Ureter (tissue), 1 donor: ENCODE measurements at places on chromosomes 6 and 20.

- no peak for DNase-seq
Measured at GRCh38 chr6:3835055-3835731, 14.0 kb upstream of the FAM50B start.

DNA sequence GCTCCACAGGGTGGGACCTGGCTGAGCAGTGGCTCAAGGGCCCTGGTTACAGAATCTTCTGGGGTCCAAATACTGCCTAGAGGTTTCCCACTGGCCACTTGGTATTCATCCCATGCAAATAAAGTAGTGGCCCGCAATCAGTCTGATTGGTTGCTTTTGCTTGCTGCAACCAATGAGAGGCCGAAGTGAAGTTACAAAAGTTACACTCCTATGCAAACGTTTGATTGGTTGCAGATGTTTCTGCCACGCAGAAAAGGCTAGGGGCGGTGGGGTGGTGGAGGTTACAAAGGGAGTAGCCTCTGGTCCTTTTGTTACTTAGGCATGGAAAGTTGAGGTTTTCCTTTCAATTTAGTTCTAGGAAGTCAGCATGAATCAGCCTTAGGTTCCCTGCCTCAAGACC lies 3.6 kb upstream of the NHLRC1 start:
- DNase-seq = no peak

DNA sequence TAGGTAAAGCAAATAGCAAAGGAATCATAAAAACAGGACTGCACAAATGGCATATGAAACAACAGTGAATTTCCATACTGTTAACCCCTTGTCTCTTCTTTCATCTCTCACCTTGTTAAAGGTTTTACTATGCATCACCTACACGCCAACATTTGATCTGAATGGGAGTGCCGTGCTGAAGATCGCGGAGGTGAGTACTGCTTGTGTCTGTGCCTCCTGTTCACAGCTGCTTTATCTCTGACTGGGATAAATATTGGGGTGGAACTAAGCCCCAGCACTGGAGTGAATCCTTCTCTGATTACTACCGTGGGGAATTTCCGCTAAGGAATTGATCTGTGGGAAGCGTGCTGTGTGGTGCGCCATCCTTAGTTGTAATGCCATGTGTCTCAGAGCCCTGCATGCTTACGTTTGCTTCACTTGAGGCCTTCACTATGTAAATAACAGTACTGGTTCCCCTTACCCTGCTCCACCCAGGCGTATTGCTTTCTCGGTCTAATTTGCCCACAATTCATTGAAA lies 11.4 kb upstream of the PBOV1 start:
- DNase-seq = no peak

DNA sequence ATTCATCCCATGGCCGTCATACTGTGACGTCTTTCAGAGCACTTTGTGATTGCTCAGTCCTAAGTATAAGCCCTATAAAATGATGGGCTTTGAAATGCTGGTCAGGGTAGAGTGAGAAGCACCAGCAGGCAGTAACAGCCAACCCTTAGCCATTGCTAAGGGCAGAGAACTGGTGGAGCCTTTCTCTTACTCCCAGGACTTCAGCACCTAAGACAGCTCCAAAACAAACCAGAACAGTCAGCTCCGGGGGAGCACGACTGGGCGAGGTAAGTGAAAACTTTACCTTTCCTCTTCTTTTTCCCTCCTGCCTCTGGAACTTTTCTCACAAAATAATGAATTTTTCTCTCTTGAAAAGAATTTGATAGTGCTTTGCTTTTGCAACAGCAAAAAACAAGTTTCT lies at the start of gene VIP:
TSS of gene VIP (plus strand) at position 104 of the 400 bp plus-strand sequence. CDS start 1,381 bp downstream, outside the sequence.
- DNase-seq = no peak

DNA sequence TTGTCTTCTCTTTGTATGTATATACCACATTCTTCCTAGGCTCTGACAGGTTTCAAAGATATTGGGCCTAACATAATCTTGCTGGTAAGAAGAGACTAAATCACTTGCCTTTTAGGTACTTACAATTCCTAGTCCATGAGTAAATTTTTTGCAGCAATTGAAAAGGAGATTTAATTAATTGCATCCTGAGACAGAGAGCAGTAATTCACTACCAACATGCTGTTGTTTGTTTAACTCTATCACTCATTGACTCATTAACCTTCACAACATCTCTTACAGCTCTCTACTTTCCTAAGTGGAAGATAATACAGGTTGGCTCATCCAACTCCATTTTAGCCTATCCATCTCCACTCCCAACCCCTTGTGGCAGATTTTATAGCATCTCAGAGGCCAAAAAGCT lies 280.4 kb downstream of the ALDH8A1 start:
- no peak for DNase-seq

DNA sequence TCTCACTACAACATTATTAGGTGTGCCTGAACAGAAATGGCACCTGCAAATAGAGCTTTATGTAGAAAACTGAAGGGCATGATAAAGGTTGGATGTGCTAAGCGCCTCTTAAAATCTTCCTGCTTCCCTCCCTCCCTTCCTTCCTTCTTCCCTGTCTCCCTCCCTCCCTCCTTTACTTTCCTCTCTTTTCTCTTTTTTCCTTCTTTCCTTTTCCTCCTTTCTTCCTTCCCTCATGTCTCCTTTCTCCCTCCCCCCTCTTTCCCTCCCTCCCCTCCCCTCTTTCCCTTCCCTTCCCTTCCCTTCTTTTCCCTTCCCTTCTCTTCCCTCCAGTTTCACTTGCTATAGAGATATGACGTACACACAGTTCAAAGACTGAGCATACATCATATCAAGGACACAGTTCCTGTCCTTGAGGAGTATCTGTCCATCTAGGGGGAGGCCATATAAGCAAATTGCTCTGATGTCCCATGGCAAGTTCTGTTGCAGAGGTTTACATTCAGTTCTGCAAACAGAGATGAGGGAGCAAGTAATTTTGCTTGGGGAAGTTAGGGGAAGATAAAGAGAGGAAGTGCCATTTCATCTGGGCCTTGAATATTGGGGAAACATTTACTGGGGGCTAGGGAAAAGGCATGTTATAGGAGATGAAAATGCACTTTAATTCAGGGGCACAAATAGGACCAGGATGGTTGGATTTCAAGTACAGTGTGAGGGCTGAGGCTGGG lies 79.0 kb upstream of the EEF1E1 start:
- no peak for DNase-seq

- DNase-seq = no peak
Measured at GRCh38 chr6:15768999-15769398, 106.2 kb upstream of the DTNBP1 start.

DNA sequence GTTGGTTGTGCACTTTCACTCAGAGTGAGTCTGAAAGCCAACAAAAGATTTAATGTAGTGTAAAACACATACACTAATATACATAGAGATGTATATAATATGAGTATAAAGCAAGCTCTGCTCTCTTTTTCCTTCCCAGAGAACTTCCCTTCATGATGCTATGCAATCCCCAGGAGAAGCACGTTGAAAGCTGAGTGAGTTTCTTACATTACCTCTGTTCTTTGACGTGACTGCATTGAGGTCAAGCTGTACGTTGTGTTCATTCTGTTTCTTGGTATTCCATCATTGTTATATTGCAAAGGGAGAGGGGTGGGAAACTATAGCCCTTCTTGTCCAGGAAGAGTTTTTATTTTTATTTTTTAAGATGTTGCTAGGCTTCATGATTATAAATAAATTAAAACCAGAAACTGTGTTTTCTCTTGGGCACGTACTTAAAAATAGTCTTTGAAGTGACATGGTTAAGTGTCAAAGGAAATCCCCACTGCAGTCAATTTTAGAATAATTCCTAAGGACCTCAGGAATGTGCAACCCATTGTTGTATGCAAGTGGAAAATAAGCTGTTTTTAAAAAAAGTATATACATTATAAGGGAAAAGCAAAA lies 651.0 kb downstream of the CD109 start:
- no peak for DNase-seq

GRCh38 chr6:112939563-112939962 lies 592.4 kb downstream of the RFPL4B start:
- no peak for DNase-seq

DNA sequence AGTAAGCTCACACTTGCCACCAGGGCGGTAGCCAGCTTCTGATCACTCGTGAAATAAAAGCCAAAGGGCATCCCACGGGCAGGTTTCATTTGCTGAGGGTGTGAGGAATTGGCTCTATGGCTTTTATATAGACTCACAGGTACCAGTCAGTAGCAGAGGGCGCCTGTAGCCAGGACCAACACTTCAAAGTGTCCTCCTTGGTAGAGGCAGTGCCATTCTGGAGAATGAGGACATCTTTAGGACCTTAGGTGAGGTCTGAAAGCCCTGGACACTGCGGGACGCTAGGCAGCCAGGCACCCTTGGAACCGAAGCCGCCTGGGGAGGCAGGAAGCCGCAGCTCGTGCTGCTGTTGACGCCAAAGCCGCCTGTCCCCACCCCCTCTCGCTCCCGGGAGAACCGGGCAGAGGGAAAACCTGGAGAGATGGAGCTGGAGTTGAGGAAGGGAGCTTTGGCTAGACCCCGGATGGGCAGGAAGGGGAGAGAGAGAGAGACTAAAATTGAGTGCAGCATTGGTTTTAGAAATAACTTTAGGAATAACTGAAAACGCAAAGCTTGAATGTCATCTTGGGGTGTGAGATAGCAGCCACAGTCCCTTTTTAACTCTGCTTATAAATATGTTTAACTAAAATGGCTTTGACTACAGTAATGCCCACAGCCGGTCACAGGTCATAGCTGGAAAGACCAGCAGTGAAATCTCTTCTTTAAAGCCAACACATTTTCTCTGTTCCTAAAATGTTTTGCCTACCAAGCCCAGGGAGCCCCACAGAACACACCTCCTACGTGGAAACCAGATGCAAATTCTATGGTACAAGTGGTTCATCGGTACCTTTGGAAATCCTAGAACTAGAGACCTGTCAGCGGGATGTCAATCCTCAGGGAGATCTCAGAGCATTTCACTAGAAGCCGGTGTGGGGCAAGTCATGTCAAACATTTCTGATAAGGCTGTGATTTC lies 128.5 kb upstream of the CDYL start:
- peak; percentile 79 for DNase-seq

DNA sequence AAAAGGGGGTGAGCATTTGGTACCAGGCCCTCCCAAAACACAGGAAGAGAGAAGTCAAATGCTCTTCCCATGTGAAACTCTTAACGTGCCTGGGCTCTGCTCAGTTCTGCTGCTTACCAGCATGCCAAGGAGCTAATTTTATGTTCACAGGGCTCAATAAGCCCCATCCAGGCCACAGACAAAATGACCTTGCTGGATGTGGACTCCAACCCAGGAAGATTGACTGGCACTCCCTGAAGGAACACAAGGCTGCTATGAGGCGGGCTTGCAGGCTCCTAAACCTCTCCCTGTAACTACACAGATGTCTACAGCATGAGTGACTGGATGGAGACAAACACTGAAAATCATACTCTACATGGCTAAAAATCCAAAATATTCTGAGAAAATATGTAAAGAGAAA lies 50.6 kb downstream of the CHD6 start:
- DNase-seq = no peak

DNA sequence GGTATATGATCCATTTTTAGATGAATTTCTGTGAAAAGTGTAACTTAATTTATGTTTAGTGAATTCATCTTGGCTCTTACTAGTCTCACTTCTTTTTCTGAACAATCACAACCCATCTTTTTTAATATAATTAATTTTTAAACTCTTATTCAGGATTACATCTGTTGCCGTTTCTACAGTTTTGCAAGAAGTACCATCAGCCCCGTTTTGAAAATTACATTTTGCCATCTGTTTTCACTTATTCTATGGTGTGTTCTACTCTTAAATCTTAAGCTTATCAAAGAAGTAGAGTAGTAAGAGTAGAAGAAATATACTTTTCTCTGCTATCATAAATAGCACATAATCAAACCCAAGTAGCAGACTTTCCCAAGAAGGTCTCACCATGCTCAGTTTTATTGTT lies 70.1 kb downstream of the ZNF292 start:
- DNase-seq = no peak

DNA sequence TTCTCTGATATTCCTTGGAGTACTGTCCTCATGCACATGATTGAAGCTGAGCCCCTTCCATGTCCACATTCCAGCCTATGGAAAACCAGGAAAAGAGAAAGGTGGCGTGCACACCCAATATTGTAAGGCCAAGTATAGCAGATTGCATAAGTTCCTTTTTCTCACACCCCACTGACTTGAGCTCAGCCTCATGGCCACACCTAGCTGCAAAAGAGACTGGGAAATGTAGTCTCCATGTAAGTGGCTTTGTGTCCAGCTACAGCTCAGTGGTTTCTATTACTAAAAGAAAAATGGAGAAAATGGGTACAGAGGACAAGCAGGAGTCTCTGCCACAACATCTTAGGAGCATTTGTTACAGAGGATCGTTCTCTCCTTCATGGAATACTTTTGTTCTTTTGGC lies 10.8 kb upstream of the UST start:
- no peak for DNase-seq

DNA sequence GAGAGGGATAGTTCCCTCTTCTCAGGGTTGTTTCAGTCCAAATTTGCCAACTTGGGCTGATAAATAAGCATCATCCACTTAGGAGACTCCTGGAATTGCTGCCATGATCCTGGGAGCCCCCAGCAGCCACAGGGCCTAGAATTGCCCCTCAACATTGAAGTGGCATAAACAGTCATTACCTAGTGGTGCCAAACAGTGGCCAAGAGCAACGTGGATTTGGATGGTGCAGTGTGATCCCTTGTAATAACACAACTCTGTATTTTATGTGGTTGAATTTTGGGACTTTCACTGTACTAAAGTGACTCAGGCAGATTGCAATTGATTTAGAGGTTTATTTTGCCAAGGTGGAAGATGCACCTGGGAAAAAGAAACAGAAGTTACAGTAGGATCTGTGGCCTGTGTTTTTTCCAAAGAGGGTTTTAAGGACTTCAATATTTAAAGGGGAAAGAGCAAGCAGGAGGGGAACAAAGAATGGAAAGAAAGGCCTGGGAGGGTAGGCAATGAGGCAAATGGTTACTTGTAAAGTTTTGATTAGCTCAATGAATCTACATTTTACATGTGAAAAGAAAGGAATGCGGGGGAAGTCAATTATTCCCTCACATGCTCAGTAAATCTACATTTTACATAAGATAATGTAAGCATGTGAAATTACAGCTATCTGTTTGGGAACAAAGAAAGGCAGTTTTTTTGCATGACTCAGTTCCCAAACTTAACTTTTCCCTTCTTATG lies 168.0 kb upstream of the NOX3 start:
- DNase-seq = no peak

GRCh38 chr6:158799051-158799792 lies 19.9 kb downstream of the EZR start:
- peak; percentile 64 for DNase-seq

DNA sequence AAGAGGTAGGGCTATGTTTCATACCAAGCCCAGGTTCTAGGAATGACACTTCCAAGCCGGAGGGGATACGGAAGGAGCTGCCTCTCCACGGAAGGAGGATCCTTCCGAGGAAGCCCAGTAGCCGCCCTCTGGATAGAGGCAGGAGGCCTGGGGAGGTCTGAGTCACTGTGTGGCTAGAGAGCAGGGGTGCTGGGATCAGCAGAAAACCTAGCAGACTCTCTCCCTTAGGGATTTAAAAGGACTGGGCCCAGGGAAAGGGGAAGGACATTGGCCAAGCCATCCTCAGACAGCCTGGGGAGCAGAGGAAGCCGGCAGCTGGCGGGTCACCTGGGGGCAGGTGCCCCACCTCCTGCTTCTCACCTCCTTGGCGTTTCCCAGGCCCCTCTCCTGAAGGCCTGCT lies 36.6 kb upstream of the NFATC2 start:
- DNase-seq = no peak
